ENCODE measurements at places on chromosomes 3 and 15. TPM values are rescaled to one million over a fixed set of nuclear protein-coding genes. Genes with fewer than 3 reads are reported as not detected.
A peak's percentile ranks its signal among the peaks of the same experiment; 100 is the strongest.

- DNase-seq, result no peak
Observed at GRCh38 chr3:192155194-192155593, 572.1 kb downstream of the FGF12 start.

GRCh38 chr15:31387092-31387478, 60.5 kb downstream of the KLF13 start:
- no peak for DNase-seq

- DNase-seq, result no peak
Observed at GRCh38 chr3:156050918-156051317, 69.5 kb upstream of the KCNAB1 start.

DNA sequence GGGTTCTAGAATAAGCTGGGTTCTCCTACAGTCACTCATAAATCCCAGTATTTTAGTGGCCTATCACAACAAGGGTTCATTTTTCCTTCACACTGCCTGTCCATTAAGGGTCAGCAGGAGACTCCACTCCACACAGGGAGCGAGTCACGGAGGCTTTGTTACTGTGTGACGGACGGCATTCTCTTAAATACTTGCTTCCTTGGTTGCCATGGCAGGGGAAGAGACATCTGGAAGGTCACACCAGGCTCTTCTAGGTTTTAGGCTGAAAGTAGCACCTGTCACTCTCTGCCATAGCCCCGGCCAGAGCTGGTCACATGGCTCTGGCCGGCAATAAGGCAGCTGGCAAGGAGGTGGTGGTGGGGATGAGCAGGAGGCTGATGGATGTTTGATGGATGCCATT, 89.4 kb upstream of the ANKRD34C start:
- DNase-seq, result no peak

DNA sequence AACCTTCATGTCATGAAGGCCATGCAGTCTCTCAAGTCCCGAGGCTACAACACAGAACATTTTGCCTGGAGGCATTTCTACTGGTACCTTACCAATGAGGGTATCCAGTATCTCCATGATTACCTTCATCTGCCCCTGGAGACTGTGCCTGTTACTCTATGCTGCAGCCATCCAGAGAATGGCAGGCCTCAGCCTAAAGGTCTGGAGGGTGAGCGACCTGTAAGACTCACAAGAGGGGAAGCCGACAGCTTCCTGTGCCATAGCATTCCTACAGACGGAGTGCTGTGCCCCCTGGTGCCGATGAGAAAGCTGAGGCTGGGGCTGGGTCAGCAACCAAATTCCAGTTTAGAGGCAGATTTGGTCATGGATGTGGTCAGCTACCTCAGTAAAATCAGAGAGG, 51.3 kb upstream of the CADPS start:
- no peak for DNase-seq

DNA sequence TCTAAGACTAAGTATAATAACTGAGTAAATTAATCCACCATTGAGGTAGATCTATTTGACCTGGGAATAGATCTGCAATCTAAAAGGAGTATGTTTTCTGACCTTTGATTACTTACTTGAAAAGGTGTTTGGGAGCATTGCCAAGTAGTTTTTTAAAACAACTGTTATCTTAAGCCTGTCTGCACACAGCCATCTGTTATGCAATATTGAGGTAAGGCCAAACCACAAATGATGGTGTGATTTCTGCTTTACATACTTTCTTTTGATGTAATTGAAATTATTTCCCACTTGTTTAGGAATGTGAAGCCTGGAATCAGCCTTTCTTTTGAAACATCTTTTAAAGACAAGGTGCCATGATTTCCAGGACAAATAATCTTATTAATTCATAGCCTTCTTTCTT, 274.0 kb downstream of the BBX start:
- DNase-seq, result no peak

The P2RY1 gene
- 9.5 TPM for total RNA-seq

DNA sequence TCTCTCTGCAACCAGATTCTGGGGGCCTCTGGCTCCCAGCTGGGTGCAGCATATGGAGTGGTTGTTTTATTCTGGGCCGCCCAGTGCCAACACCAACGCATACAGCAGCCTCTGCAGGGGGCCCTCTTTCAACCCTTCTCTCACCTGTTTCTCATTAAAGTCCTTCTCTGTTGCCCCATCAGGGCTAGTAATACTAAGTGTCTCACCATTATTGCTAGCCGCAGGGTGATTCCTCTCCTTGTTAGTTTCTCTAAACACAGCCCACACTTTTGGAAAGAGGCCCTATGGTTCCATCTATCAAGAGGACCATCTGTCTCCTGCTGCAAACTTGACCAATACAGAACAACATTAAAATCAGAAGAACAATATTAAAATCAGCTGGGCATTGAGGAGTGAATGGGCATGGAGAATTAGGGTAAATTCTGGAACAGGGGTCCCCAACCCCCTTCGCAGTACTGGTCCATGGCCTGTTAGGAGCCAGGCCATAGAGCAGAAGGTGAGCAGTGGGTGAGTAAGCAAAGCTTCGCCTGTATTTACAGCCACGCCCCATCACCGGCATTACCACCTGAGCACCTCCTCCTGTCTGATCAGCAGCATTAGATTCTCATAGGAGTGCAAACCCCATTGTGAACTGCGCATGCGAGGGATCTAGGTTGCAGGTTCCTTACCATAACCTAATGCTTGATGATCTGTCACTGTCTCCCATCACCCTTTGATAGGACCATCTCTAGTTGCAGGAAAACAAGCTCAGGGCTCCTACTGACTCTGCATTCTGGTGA, 36.5 kb downstream of the ALS2CL start:
- no peak for DNase-seq

The SKOR1 gene
- total RNA-seq, result 0.11 TPM

The MFN1 gene
- 67.6 TPM for total RNA-seq

The PTH1R gene
- total RNA-seq, result 11.8 TPM

- DNase-seq, result no peak
Observed at GRCh38 chr3:27633224-27633545, 88.9 kb downstream of the EOMES start.

The GPR156 gene
- 0.35 TPM for total RNA-seq

- DNase-seq, result no peak
Observed at GRCh38 chr15:58114812-58115211, 23.4 kb upstream of the AQP9 start.

The GPR176 gene
- 1.4 TPM for total RNA-seq

DNA sequence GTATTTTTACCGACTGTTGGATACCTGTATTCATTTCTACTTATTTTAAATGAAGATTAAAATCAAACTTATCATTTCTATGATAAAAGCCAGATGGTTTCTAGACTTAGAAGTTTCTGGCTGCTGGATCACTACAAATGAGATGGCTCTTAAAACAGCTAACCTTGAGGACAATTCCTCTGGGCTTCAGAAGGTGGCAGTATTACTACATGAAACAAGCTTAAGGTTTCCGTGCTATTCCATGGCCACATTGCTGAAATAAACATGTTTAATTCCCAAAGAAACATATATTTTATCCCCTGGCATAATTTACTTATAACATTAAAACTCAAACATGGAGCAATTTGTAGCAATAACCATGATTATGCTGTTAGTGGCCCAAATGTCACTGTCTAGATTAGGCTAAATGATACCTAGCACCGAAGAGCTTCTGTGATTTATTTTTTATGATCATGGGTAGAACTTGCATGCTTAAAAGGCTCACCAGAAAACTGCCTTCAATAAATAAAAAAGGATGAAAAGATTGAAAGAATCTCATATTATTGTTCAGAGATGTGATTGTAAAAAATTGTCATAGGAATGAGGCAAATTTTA, 204.0 kb upstream of the NANOGP8 start:
- DNase-seq, result no peak

The CCR3 gene
- total RNA-seq, result not detected

DNA sequence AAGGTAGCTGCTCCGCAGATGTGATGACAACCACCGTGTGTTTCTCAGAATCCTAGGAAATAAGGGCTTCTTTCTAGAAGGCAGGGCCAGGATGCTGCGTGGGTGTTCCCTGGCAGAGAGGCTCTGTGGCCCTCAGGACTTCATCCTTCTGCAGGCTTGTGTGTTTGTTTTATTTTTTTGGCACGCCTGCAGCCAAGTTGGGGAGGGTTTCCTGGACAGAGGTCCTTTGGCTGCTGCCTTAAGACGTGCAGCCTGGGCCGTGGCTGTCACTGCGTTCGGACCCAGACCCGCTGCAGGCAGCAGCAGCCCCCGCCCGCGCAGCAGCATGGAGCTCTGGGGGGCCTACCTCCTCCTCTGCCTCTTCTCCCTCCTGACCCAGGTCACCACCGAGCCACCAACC, at the start of gene CLEC3B:
Gene CLEC3B, plus strand, starts transcription at position 266 of the 400 bp plus-strand sequence. Its CDS starts 60 bp downstream, at position 326.
- peak; percentile 84 for DNase-seq

DNA sequence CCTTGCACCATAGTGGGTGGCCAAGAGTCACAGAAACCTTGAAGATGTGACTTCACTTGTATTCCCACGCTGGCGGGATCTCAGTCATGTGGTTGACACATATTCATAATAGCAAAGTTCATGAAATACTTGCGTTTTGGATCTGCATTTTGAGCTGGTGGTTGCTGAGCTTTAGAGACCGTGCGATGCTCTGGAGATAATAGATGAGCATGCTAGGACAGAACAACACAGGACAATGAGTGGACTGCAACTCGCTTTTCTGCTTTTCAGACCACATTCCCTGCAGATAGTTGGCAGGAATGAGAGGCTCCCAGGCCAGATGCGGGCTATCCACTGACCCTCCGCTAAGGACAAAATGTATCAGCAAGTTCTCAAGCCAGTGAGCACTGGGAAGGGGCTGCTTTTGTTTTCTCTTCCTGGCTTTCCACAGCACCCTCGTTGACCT, 13.8 kb upstream of the STARD5 start:
- peak; percentile 43 for DNase-seq

- no peak for DNase-seq
Observed at GRCh38 chr15:91988071-91988470, 134.6 kb downstream of the SLCO3A1 start.

The RTP3 gene
- not detected for total RNA-seq

DNA sequence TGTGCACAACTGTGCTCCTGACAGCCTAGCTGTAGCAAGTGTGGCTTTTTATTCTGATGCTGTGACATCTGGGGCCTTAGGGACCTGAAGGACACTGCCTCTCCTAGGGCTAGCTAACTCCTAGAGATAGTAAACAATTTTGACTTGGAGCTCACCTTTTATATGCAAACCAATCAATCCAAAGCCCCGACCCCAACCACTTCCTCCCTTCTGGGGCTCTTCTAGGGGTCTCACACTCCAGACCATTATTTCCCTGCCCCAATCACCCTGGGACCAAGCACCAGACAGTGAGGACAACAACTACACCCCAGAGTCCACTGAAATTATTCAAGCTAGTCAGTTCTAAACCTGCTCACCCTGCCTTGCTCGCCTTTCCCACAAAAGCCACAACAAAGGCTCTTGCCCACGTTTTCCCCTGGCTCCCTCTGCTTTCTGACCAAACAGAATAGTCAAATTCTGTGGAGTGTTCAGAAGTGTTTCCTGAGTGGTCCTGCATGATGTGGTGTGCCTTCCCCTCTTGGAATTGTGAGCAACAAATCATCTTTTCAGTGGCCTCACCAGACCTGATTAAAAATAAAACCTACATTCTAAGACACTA, 84.2 kb upstream of the WNT5A start:
- no peak for DNase-seq

- DNase-seq, result no peak
Observed at GRCh38 chr15:89556413-89557262, 18.6 kb upstream of the TICRR start.

DNA sequence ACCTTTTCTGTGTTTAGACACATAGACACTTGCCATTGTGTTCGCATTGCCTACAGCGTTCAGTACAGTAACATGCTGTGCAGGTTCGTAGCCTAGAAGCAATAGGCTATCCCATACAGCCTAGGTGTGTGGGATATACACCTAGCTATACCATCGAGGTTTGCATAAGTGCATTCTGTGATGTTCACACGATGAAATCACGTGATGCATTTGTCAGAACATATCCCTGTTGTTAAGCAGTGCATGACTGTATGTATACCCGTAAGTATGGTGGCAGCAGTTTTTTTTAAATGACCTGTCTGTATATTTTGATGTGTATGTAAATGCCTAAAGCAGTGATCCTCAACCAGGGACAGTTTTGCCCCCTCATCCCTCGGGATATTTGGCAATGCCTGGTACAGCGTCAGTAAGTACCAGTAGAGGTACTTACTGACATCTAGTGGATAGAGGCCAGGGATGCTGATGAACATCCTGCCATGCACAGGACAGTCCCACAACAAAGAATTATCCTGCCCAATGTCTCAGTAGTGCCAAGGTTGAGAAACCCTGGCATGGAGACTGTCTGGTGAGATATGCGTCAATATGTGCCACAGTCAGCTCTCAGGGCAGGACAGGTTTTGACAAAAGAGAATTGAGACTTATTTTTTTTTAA, 129.1 kb downstream of the HCN4 start:
- DNase-seq, result no peak

The SGO1 gene
- total RNA-seq, result 0.59 TPM

DNA sequence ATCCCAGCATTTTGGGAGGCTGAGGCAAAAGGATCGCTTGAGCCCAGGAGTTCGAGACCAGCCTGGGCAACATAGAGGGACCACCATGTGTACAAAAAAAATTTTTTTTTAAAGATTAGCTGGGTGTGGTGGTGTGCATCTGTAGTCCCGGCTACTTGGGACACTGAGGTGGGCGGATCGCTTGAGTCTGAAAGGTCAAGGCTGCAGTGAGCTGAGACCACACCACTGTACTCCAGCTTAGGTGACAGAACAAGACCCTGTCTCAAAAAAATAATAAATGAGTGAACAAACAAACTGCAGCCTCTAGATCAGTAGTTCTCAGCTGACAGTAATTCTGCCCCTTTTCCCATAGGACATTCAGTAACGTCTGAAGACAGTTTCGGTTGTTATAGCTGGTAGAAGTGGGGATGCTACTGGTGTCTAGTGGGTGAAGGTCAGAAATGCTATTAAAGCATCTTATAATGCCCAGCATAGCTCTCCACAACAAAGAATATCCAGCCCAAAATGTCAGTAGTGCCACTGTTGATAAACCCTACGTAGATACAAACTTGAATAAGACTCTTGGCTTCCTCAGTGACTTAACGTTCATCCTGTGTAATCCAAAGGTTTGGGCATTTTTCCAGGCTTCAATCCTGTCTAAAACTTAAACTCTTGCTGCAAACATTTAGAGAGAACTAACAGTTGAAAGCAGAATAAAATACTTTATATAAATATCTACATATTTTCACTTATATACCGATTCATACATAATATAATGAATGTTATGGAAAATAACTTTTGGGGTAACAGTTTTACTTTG, 10.6 kb downstream of the SMC4 start:
- DNase-seq, result no peak

The B3GALNT1 gene
- total RNA-seq, result 53.8 TPM

GRCh38 chr3:194083637-194084224, 52.2 kb upstream of the HES1 start:
- no peak for DNase-seq

The IQCF5 gene
- not detected for total RNA-seq

DNA sequence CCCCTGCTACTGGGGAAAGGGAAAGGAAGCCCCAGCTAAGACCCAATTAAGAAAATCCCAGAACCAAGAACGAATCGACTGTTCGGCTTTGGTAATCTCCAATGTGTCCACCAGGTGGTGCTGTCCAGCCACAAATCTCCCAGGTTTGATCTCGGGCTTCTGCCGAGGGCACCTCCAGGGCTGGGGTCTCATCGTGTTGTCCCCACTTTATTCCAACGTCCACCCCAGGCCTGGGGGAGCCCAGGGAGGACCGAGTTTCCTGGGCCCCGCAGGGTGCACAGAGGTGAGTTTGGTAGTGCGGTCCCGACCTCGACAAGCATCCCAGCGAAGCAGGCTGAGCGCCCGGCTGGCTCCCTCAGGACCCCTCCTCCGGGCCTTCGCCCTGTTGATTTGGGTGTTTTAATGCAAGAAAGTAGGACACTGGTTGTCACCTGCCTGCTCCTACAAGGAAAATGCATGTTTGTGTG, 185.1 kb downstream of the GOLGA6L6 start:
- peak; percentile 74 for DNase-seq

GRCh38 chr15:72535911-72536310, 61.8 kb downstream of the ARIH1 start:
- DNase-seq, result no peak
